Liver (tissue), 10 donors: ENCODE measurements at places on chromosomes 2 and 18. TPM values are rescaled to one million over a fixed set of nuclear protein-coding genes. Genes with fewer than 3 reads are reported as not detected.

GRCh38 chr18:77524909-77525308, 275.3 kb downstream of the GALR1 start:
- no peak for DNase-seq

The AMMECR1L gene
- total RNA-seq: 6.7 TPM

The RESP18 gene
- not detected for total RNA-seq

The BMP10 gene
- total RNA-seq: 8.0 TPM

The KRTCAP3 gene
- 1.8 TPM for total RNA-seq

The TMEM17 gene
- total RNA-seq: 0.70 TPM
